ENCODE measurements at places on chromosomes 7 and 10.
A peak's percentile ranks its signal among the peaks of the same experiment; 100 is the strongest.

GRCh38 chr7:101624246-101625001 lies 4.7 kb downstream of the MYL10 start:
- DNase-seq = no peak

DNA sequence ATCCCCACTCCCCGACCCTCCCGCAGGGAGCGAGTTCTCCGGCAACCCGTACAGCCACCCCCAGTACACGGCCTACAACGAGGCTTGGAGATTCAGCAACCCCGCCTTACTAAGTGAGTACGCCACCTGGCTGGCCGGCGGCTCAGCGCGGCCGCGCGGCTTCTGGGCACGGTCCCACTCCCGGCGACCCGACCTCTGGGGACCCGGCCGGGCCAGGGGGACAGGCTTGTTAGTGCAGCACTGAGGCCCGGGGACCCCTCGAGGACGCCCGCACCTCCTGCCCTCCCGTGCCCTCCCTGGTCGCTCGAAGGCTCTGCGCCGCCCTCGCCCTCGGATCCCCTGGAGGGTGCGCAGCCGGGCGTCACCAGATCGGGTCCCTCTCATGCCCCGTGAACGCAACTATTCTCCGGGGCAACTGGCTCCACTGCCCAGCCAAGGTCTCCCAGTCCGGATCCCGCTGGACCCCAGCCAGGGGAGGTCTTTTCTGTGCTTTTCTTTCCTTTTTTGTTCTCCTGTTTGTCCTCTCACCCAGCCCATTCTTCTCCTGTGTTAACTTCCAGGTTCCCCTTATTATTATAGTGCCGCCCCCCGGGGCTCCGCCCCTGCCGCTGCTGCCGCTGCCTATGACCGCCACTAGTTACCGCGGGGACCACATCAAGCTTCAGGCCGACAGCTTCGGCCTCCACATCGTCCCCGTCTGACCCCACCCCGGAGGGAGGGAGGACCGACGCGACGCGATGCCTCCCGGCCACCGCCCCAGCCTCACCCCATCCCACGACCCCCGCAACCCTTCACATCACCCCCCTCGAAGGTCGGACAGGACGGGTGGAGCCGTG lies 81.8 kb downstream of the PAX2 start:
- peak; percentile 13 for DNase-seq

DNA sequence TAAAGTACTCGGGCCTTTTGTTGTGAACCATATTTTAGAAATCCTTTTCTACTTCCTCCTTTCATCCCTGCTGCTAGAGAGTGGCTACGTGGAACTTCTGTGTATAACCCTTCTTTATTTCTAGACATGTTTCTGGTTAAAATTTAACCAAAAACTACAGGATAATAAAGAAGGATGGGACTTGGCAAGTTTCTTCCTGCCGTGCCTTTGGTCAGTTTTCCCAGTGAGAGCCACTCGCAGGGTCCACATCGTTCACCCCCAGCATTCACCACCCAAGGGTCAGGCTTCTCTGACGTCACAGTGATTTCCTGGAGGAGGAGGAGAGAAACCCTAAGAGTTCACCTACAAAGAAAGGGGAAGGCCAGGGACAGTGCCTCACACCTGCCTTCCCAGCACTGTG lies 45.4 kb downstream of the NKX6-2 start:
- no peak for DNase-seq

DNA sequence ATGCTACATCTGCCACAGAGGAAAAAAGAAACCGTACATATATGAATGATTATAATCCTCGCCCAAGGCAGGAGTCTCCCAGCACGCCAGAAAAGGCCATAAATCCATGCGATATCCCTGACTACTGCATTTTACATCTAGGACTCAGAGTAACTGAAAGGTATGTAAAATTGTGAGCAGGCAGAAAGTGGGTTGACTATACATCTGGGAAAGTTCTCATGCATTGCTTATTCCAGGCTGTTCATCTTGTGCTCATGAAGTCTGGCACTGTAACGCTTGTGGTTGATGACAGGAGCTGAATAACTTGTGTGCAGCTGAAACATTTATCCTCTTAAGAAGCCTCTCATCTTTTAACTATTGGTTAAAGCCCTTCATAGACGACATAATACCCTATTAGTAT lies 193.4 kb upstream of the STEAP4 start:
- no peak for DNase-seq

- DNase-seq = no peak
Measured at GRCh38 chr7:37488163-37488764, 39.6 kb upstream of the ELMO1 start.

All from NCI-H2171 (cell line).